ENCODE measurements at places on chromosomes 16 and 17. TPM values are rescaled to one million over a fixed set of nuclear protein-coding genes. Genes with fewer than 3 reads are reported as not detected.

Gene CCL22
- total RNA-seq: 0.69 TPM

Gene OTOP2
- total RNA-seq: not detected

Gene P2RX1
- total RNA-seq: 2.6 TPM

Gene SLC47A2
- 0.39 TPM for total RNA-seq

Gene FGF11
- 3.4 TPM for total RNA-seq
